Stimulated activated CD4-positive, alpha-beta T cell treated with anti-CD3 and anti-CD28 coated beads, Interleukin-15, amount 100 ng/mL, for 48 hours (primary cell): ENCODE measurements at places on chromosomes 7 and 10.

- no peak for DNase-seq
Measured at GRCh38 chr7:157932498-157933218, 595.9 kb downstream of the DNAJB6 start.

DNA sequence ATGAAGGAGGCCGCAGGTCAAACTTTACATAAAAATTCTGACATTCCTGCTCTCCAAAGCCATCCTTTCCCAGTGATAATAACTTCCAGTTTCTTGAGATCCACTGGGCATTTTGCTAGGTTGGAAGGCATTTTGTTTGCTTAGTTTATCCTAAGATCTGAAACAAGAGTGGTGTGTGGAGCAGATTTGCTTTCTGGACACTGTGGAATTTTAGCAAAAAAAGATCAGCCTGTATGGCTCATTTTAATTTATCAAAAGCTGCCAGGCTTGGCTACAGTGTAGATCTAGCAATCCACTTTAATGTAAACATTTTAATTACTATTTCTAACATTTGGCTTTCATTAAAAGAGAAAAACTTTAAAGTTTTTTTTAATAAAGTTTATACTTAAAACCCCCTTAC, 124.8 kb downstream of the SAMD9 start:
- no peak for DNase-seq

DNA sequence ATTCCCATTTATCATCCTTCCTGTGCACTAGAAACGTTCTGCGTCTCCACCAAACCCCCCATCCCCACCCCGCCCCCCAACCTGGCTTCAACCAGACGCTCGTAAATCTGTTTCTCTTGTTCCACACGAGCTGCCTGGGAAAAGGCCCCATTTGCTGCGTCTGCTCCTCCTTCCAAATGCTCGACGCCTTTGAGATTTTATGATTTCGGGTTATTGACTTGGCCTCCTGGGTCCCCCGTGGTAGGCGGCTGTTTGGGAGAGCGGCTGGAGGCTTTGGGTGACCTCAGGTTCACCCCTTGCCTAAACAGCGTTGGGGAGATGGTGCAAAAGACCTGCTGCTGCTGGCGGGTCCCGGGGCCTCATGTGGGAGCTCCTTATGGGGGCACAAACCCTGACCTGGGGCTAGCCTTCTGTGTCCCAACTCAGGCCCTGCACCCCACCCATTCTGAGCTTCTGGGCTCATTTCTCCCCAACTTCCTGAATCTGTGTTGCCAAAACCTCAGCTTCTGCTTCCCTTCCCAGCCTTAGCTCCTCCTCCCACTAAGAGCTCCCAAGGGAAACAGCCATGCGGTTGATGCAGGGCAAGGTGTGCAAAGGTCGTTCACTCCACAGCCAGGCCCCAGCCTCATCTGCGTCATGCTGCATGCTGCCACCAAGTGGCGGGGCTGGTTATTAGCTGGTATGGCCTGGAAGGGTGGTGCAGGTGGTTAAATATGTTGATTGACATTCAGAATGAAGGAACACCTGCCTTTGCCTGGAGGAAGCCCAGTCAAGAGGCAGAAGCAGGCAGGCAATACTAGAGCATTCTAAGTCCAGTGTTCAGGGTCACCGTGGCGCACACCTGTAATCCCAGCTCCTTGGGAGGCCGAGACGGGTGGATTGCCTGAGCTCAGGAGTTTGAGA, 49.1 kb upstream of the ELN start:
- peak; percentile 5 for DNase-seq

DNA sequence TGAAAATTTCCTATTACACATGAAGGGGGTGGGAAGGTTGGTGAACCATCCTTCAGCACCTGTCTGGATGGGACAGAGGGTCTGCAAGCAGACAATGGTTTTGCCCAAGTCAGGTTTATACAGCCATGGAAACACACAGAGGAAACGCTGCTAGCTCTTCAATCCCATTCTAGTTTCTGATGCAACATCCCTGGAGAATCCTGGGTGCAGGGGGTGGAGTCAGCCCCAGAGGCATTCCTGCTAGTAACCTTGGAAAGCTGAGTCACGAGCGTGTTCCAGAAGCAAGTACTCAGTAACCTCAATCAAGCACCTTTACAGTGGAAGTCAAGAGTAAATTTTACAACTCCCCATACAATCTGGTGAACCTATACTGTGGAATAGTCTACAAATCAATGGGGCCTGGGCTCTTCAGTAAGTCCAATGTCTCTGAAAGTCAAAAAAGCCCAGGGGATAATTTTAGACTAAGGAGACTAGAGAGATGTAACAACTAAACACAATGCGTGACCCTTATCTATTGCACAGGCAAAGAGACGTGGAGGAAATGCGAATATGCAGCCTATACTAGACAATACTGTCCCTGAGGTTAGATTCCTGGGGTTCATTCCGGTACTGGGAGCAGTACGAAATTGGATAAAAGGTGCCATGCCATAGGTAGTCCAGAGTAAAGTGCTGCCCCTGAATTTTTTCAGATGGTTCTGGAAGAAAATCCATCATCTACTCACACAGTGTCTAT, 95.4 kb downstream of the ZRANB1 start:
- no peak for DNase-seq

DNA sequence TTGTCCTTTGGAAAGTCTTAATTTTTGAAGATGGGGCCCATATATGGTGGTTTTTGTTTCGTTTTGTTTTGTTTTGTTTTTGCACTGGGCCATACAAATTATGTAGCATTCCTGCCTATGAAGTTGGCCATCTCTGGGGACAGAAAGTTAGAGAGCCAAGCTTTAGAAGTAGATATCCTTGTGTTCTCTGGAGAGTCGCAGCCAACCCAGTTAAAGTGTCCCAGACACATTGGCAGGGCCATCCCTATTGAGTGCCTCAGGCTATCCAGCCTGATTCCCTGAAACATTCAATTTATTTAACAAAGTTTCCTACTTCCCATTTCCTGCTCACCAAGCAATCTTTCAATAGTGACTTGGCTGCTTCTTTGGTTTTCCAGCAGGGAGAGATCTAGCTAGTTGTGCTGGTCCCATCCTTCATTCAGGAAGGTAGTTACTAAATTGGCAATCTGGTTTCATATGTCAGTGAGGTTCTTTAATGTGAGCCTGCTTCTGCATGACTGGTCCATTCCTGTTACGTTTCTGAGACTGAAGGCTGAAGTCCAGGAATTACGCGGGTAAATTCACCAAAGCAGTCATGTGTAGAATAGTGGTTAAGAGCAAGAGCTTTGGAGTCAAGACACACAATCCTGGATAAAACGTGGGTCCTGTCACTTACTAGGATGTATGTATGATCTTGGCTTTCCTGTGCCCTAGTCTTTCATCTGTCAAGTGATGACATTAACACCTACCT, 49.3 kb upstream of the HBP1 start:
- DNase-seq = no peak

DNA sequence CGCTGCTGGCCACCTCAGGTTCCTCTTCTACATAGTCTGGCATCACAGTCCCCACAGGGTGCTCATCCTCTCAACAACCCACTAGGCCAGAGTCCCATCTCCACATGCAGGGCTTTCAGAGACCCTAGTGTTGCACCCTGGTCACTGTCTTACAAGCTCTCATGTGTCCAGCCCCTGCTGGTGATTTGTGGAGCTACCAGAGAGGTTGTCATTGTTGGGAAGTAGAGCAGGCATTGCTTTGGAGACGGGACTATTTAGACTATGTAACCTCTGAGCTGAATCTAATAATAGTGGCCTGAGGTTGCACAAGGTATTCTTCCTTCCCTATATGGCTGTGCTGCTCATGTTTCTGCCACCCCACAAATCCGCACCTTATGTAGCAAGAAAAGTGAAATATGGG, 135.3 kb upstream of the VWC2 start:
- DNase-seq = no peak

- no peak for DNase-seq
Measured at GRCh38 chr10:69632516-69633199, 2.6 kb downstream of the FAM241B start.
